ENCODE measurements at places on chromosomes 6 and 20. TPM values are rescaled to one million over a fixed set of nuclear protein-coding genes. Genes with fewer than 3 reads are reported as not detected.
A peak's percentile ranks its signal among the peaks of the same experiment; 100 is the strongest.

DNA sequence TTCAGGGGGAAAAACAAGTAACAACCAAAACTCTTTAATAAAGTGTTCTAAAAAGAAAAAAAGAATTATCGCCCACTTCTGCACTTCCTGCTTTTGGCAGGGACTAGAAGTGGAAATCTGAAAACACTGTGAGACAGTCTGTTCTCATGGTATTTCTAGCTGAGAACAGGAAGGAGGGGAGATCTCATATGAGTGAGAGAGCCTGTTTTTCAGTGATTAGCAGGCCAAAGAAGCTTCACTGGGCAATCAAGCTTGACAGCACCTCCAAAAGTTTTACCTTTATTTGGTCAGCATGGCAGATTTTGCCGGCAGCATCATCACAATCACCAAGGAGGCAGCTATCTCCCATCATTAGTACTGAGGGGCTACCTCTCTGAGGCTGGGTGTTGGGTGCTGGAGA, 79.5 kb upstream of the ATXN1 start:
- DNase-seq = no peak

DNA sequence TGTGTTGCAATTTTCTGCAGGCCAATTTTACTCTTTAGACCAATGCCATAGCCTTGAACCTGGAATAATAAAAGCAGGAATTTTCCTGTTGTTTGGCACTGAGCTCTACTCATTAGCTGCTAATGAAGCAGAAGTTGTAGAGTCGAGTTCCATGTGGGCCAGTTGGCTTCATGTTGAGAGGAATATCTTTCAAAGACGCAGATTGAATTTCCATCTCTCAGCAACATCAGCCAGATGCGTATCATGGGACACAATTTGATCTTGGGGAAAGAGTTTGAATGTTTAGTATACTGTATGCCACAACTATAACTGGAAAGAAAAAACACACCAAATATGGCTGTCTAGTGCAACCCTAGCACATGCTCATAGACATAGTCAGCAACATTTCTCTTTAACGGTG, 259.6 kb downstream of the BCKDHB start:
- no peak for DNase-seq

Gene RNF39
- total RNA-seq = not detected

DNA sequence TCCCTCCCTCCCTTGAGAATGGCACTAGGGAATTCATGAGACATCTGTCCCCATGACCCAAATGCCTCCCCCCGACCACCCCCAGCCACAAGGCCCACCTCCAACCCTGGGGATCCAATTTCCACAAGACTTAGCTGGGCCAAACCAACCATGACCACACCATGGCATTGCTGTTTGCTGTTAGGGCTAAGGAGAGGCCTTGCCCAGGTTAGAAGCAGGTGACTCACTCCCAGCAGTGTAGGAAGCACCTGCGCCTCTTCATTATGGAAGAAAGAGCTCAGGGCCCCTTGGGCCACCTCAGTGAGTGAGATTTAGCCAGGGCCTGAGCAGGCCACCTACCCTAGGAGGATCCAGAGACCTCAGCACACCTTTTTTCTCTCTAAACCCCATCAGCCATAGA, 337.9 kb downstream of the TAF4 start:
- no peak for DNase-seq

DNA sequence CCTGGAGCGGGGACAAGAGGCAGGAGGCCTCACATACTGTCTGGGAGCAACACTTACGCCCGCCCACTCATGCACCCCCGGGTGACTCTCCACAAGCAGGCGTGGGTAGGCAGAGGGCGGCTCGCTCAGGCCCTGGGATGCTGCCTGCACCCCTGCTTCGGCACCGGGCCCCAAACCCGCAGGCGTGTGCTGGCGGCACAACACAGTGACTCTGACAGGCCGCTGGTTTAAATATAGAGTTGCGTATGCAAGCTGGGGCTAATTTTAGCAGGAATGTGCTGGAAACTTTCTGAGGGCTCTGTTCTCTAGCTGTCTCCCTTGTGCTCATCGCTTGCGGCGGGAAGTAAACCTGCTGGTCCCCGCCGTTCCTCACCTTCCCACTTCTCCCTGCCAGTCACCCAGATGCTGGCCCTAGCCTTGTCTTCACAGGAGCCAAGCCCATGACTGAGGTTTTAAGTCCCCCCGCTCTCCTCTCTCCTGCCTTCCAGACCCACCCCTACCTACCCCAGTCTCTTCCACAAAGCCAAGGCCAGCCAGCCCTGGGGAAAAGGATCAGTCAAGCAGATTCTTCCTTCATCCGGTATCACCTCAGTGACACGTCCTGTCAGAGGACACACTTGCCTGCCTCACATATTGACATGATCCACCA, 94.5 kb upstream of the FOXP4 start:
- no peak for DNase-seq

DNA sequence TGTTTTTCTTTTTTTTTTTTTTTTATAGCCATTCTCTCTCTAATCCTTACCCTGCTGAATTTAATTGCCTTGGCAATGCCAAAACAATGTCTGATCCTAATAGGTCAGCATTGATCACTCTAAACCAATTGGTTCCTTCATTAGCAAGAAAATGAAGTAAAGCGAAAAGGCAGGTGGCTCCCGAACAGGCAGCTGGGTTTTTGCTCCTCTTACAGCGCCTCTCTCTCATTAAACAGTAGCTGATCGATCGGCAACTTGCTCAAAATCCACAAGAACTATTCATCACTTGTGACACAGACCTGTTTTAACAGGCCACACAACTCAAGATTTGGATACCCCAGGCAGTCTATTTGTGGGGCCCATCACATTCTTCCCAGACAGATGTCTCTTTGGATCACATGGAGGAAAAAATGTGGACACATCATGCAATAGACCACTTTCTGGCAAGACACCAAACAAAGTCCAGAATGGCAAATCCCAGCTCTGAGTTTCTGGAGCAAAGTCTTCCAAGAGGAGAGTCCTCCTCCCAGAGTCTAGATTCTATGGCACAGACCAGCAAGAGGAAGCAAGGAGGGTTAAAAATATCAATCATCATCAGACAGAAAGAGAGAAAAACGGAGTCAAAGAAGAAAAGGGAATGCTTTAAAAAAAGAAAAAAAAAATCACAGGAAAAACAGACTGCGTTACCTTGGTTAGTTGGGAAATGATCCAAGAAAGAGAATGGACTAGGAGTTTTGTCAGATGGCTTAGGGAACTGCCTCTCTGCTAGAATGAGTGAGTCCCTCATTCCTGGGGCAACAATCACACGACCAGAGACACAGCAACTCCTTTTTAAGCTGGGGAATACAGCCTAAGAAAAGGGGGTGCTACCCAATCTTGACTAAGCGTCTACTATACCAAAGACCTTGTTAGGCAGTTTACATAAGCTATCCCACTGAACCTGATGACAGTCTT, 247.8 kb downstream of the BTBD9 start:
- no peak for DNase-seq

Gene SDCBP2
- 0.29 TPM for total RNA-seq

DNA sequence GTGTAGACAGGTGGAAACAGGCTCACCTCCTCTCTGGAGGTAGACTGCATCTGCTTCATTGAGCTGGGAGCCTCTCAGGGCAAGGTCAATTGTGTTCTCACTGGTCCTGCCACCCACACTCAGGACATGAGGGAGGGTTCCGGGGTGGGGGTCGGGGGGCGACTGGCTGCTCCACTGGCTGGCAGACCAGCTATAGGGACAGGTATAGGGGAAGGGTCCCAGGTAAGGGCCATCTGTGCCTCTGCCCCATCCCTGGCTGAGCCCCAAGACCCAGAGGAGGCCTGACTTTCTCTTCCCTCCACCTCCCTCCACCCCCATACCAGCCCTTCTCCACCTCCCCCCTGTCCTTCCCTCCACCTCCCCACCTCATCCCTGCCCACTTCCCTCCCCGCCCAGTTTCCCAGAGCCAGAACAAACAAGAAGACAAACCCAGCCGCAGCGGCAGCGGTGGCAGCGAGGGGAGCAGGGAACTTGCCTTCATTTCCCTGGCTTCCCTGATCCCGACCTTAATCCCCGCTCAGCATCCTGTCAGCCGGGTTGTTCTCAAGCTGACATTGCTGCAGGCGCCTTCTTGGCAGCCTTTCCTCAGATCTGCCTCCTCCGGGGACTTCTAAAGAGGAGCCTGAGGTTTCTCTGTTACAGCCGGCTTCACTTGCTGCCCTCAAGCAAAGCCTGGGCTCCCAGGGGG, 18.3 kb upstream of the FOXP4 start:
- no peak for DNase-seq

Gene EFCAB8
- total RNA-seq = not detected

GRCh38 chr20:49936153-49937026, at the start of gene RNF114:
RNF114 (plus strand) TSS chr20:49936397; CDS start chr20:49936413, 16 bp downstream.
- peak; percentile 75 for DNase-seq

DNA sequence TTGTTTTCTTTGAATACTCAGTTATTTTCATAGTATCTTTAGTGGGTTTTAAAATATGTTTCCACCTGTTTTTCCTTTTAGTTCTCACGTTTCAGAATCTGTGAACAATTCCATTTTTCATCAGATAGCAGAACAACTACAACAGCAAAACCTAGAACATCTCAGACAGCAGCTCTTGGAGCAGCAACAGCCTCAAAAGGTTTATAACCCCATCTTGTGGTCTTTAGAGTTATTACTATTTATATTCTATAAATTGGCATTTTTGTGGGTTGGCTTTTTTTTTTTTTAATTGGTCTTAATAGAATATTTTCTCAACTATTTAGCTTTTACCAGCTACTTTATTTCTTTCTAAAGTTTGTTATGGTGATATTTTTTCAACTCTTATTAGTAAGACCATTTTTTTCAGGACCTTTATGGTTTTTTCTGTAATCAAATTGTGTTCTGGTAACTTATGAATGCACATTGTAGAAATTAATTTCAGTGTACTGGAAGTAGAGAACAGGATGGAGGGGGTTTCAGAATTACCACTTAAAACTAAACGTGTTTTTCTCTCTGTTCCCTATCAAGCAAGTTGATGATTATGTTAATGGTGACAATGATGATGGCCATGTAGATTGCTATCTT, 72.2 kb downstream of the SCAF8 start:
- DNase-seq = peak; percentile 2

DNA sequence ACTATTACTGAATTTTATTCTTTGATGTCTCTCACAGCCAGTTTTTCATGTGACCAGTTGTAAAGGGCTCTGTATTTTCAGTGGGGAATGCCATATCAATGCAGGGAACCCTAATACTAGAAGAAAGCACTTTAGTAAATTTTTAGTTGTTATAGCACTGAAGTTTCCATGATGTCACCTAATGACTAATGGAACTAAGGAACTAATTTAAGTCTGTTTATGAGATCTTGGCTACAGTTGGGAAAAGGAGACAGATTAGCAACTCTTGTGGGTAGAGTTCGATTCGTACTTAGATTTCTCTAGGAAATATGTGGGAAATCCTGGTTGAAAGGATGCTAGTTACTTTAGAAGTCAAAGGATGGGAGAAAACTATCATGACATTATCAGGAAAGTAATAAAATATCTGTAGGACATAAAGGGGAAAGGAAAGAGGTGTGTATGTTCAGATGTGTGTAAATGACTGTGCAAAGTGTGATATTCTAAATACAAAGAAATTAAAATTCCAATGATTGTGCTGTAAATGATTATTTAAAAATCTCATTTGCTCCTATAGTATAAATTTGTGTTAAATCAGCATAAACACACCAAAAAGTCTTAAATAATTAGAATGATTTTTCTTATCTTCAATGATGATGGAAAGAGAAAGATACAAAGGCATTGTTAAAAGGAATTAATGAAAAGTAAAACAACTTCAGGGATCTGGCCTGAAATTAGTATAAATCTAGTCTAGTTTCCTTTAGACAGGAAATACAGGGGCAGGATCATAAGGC, 103.4 kb downstream of the LRRC1 start:
- peak; percentile 47 for DNase-seq
